Activated CD4-positive, alpha-beta T cell treated with anti-CD3 and anti-CD28 coated beads, Interleukin-2, amount 50 U/mL, for 48 hours (primary cell): ENCODE measurements at places on chromosomes 16 and 17.

DNA sequence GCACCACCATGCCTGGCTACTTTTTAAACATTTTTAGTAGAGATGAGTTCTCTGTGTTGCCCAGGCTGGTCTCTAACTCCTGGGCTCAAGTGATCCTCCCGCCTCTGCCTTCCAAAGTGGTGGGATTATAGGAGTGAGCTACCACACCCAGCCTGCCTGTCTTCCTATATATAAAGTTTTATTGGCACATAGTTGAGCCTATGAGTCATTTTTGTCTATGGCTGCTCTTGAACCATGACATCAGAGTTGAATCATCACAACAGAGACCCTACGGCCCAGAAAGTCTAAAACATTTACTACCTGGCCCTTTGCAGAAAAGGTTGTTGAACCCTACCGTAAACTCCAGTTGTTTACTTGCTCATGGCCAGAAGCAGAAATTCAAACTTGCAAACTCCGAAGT, 7.9 kb downstream of the SEPTIN12 start:
- DNase-seq = no peak

DNA sequence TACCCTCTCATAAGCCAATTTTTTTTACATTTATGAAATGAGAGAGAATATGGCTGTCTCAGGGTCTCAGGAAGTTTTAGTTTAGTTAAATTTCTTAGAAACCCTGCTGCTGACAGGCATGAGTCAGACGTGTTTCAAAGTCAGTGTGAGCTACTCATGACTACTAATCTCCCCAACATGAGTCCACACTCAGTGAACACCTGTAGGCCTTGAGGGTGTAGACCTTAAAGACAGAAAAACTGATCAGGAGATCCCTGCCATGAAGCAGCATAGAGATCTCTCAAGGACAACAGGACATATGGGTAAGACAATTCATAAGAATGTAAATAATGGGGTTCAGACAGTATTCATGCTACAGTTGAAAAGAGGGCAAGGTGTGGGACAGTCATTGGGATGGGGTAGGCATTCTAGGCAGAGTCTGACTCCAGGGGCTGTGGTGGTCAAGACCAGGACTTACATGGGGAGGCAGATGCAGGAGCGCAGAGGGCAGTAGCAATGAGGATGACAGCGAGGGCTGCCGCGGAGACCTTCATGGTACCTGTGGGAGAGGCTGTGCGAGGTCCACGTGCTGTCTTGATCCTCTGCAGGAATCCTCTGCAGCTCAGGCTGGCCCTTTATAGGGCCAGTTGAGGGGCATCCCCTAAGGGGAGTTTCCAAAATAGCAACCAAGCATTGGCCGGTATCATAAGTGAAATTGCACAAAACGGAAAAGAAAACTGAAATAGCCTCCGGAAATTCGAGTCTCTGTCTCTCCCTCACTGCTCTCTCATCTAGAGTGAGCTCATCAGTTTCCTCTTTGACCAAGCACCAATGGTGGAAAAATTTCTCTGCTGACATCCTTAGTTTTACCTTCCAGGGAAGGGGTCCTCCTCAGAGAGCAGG, at the start of gene CCL5:
CCL5 (minus strand) TSS at position 588 of the 882 bp plus-strand sequence.
- DNase-seq = peak; percentile 36

DNA sequence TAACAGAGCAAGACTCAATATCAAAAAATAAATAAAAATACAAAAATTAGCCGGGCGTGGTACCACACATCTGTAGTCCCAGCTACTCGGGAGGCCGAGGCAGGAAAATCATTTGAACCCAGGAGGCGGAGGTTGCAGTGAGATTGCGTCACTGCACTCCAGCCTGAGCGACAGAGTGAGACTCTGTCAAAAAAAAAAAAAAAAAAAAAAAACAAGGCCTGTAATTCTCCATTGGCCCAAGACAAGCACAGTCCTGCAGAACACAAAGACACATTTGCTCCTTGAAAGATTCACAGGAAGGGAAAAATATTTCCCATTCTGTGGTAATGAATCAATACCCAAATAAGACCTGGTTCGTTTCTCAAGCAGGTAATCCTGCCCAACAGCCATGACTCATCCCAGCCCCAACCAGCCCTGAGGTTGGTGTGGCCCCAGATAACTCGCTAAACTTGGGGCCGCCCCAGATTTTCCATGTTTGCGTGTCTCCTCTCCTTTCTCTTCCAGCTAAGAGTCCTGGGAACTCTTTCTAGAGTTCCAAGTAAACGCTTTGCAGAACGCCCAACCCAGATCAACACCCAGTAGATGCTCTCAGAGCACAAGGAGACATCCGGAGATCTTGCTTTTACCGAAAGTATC, 40.3 kb upstream of the SNN start:
- no peak for DNase-seq

- DNase-seq = no peak
These were observed 31.7 kb downstream of the RPA1 start for GRCh38 chr17:1861391-1862010.

DNA sequence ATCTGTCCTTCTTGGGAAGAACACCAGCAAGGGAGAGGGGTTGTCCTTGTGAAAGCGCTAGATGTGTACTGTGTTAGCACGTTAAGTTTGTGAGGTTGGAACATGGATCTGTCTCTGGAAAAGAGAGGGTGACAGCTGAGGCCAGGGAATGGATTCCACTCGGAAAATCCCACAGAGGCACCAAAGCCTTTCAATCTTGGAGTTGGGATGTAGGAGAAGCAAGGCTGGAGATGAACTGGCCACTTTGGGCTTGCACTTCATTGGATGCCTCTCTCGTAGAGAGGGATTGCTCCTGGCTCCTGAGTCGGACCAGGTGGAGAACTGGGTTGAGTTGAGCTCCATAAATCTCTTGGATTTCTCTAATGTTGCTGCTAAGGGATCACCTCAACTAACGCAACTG, 67.2 kb downstream of the CCDC182 start:
- no peak for DNase-seq

DNA sequence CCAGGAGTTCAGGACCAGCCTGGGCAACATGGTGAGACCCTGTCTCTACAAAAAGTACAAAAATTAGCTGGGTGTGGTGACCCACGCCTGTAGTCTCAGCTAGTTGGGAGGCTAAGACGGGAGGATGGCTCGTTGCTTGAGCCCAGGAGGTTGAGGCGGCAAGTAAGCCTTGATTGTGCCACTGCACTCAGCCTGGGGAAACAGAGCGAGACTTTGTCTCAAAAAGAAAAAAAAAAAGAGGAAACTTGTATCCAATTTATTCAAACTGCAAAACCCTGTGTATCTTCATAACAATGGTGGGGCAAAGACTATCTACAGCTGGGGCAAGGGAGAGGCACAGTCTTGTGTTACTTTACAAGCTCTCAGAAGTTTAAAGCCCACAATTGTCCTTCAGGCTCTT, 21.5 kb downstream of the GRB7 start:
- no peak for DNase-seq
